ENCODE measurements at places on chromosomes 11 and 22.
A peak's percentile ranks its signal among the peaks of the same experiment; 100 is the strongest.

- H3K27me3 ChIP-seq = no peaks in the 10 kb centered on the region
- H3K4me3 ChIP-seq = no peak overlapping the region
- H3K36me3 ChIP-seq = no peaks in the 10 kb centered on the region
- no peaks in the 10 kb centered on the region for H3K4me1 ChIP-seq
- no peak for DNase-seq
Measured at GRCh38 chr11:101705972-101706371, 122.2 kb upstream of the TRPC6 start.

GRCh38 chr11:13343931-13344717, 66.5 kb downstream of the BMAL1 start:
- H3K27ac ChIP-seq = no peak overlapping the region
- peaks cover 25% of the 10 kb centered on the region for H3K4me1 ChIP-seq
- H3K27me3 ChIP-seq = no peaks in the 10 kb centered on the region
- H3K36me3 ChIP-seq = no peaks in the 10 kb centered on the region
- DNase-seq = peak; percentile 36
- H3K4me3 ChIP-seq = no peak overlapping the region

DNA sequence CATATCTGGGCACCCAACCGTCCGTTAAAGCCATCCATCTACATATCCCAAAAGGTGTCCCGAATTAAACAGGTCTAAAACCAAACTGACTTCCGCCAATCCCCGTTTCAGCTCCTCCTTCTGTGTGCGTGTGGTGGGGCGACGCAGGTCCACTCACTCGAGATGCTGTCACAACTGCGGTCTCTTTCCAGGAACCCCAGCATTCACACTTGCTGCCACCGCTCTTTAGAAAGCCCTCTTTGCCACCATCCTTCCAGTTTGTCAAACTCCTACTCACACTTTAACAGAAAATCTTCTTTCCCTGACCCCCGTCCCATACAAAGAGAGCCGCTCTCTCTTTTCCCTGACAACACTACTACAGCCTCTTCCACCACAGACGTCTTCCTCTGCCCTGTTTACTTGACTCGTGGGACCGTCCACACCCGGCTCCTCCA, 467 bp downstream of the ESS2 start:
- DNase-seq = no peak
- H3K4me3 ChIP-seq = peak overlapping the region; percentile 80
- H3K4me1 ChIP-seq = peaks cover 6% of the 10 kb centered on the region
- peaks cover 18% of the 10 kb centered on the region for H3K36me3 ChIP-seq
- H3K27ac ChIP-seq = peak overlapping the region; percentile 47

GRCh38 chr11:1834779-1835670, at the start of gene SYT8:
SYT8 (plus strand) TSS chr11:1834990; CDS start chr11:1835106, 116 bp downstream.
- H3K27me3 ChIP-seq = no peaks in the 10 kb centered on the region
- H3K4me1 ChIP-seq = peaks cover 13% of the 10 kb centered on the region
- no peak within 1 kb of the TSS for H3K4me3 ChIP-seq
- H3K36me3 ChIP-seq = no peaks in the 10 kb centered on the region

- H3K27me3 ChIP-seq = no peaks in the 10 kb centered on the region
- no peak overlapping the region for H3K4me3 ChIP-seq
- no peaks in the 10 kb centered on the region for H3K36me3 ChIP-seq
- DNase-seq = no peak
- H3K27ac ChIP-seq = no peak overlapping the region
- no peaks in the 10 kb centered on the region for H3K4me1 ChIP-seq
Measured at GRCh38 chr11:121613724-121614123, 161.0 kb upstream of the SORL1-AS1 start.

GRCh38 chr11:10608584-10608983, 40.1 kb upstream of the LYVE1 start:
- no peak overlapping the region for H3K4me3 ChIP-seq
- peak overlapping the region; percentile 67 for H3K27ac ChIP-seq
- DNase-seq = no peak
- no peaks in the 10 kb centered on the region for H3K27me3 ChIP-seq
- H3K36me3 ChIP-seq = no peaks in the 10 kb centered on the region

- H3K4me3 ChIP-seq = peak overlapping the region; percentile 64
- peak overlapping the region; percentile 44 for H3K27ac ChIP-seq
- no peaks in the 10 kb centered on the region for H3K27me3 ChIP-seq
- peak; percentile 56 for DNase-seq
Measured at GRCh38 chr11:63769042-63769713, 603 bp upstream of the ZFTA start.

GRCh38 chr22:25137577-25138525, 61.8 kb upstream of the CRYBB3 start:
- H3K27me3 ChIP-seq = no peaks in the 10 kb centered on the region
- no peak for DNase-seq
- no peaks in the 10 kb centered on the region for H3K36me3 ChIP-seq
- no peak overlapping the region for H3K4me3 ChIP-seq
- peak overlapping the region; percentile 43 for H3K27ac ChIP-seq

- no peaks in the 10 kb centered on the region for H3K36me3 ChIP-seq
- H3K4me1 ChIP-seq = no peaks in the 10 kb centered on the region
- no peaks in the 10 kb centered on the region for H3K27me3 ChIP-seq
- H3K4me3 ChIP-seq = no peak overlapping the region
Measured at GRCh38 chr22:44075670-44076069, 51.6 kb downstream of the PARVB start.

DNA sequence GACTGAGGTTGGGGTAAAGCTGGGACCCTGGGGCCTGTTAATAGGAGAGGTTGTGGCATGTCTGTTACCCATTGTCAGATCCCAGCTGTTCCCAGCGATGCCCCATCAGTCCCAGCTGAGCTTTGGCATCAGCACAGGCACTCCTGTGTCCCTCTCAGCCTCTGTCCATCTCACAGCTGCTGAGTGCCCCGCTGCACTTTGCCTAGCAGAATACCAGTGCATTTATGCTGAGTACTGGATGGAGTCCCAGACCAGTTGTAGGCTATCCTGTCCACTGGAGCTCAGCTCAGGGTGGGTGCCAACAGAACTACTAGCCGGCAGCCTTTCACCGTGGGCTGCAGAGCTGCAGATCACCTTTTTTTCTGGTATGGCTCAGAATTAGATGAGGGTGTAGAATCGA, 9.9 kb downstream of the FXYD6 start:
- H3K4me1 ChIP-seq = no peaks in the 10 kb centered on the region
- no peaks in the 10 kb centered on the region for H3K27me3 ChIP-seq
- no peaks in the 10 kb centered on the region for H3K36me3 ChIP-seq
- H3K27ac ChIP-seq = no peak overlapping the region
- no peak overlapping the region for H3K4me3 ChIP-seq
- DNase-seq = no peak

DNA sequence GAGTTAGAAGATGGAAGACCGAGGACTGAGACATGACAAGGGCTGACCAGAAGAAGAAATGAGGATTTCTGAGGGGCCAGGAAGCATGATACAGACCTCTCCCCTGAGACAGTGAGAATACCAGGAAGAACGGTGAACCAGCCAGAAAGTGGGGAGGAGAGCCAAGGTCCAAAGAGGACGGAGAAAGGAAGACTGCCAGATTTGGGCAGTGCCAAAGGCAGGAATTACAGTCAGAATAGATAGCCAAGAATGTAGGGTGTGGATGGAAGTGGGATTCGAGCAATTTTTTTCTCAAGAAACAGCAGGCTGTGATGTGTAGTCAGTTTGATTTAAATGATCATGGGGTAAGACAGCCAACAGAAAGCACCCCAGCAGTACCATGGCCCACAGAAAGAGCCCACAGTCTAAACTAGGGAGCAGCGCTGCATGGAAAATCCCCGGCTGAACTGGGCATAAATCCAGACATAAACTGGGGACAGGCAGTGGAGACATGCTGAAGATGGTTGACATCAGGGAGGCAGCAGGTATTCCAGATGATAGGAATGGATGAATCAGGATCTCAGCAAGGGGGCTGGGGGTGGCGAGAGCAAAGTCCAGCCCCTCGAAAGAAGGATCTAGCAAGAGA, 67.3 kb upstream of the BARX2 start:
- H3K27me3 ChIP-seq = no peaks in the 10 kb centered on the region
- peak overlapping the region; percentile 26 for H3K4me3 ChIP-seq
- peaks cover 17% of the 10 kb centered on the region for H3K4me1 ChIP-seq
- H3K36me3 ChIP-seq = no peaks in the 10 kb centered on the region
- no peak for DNase-seq

DNA sequence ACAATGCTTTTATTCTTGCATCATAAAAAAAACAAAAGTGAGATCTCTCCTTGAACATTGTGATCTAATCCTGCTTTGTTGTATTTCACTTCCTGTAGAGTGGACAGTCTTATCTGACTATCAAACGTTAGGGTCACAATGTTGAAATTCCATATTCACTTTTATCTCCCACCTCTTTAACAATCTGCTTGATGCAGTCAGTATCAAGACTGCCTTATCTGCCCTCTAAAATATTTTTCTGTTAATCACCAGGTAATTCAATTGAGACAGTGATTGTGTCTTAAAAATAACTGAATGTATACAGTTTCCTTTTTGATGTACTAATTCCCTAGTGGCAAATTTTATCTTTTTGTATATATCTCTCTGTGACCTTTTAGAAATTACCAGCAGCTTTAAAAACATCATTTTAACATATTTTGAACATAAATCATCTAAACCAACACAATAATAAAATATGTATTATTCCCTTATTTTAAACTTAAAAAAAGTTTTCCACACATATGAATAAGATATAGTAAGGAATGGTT, 143.1 kb upstream of the MPPED2 start:
- no peaks in the 10 kb centered on the region for H3K27me3 ChIP-seq
- no peak overlapping the region for H3K27ac ChIP-seq
- H3K36me3 ChIP-seq = no peaks in the 10 kb centered on the region
- no peak overlapping the region for H3K4me3 ChIP-seq
- H3K4me1 ChIP-seq = no peaks in the 10 kb centered on the region

DNA sequence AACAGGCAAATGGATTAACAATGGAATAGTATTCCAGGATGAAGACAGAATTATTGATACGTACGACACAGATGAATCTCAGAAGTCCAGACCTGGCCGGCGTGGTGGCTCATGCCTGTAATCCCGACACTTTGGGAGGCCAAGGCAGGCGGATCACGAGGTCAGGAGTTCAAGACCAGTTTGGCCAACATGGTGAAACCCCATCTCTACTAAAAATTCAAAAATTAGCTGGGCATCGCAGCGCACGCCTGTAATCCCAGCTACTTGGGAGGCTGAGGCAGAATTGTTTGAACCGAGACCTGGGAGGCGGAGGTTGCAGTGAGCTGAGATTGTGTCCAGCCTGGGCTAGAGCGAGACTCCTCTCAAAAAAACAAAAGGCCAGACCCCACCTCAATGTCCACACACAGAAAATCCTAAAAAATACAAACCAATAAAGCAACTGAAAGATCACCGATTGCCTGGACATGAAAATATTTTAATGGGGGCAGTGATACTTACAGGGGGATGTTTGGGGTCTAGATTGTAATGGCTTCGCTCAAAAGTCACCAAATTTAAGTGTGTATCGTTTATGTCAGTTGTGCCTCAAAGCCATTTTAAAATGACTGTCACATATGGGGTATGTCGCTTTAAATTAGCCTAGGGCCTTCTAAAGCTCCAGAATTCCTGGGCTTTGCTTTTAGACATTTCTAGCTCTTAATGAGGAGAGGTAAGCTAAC, 3.8 kb downstream of the RPS25 start:
- no peak overlapping the region for H3K27ac ChIP-seq
- H3K4me3 ChIP-seq = no peak overlapping the region
- peaks cover 46% of the 10 kb centered on the region for H3K36me3 ChIP-seq
- H3K4me1 ChIP-seq = no peaks in the 10 kb centered on the region
- no peaks in the 10 kb centered on the region for H3K27me3 ChIP-seq

GRCh38 chr11:57874981-57875380, 113.4 kb downstream of the CTNND1 start:
- no peak for DNase-seq
- no peak overlapping the region for H3K27ac ChIP-seq
- H3K27me3 ChIP-seq = no peaks in the 10 kb centered on the region
- no peak overlapping the region for H3K4me3 ChIP-seq
- no peaks in the 10 kb centered on the region for H3K4me1 ChIP-seq

DNA sequence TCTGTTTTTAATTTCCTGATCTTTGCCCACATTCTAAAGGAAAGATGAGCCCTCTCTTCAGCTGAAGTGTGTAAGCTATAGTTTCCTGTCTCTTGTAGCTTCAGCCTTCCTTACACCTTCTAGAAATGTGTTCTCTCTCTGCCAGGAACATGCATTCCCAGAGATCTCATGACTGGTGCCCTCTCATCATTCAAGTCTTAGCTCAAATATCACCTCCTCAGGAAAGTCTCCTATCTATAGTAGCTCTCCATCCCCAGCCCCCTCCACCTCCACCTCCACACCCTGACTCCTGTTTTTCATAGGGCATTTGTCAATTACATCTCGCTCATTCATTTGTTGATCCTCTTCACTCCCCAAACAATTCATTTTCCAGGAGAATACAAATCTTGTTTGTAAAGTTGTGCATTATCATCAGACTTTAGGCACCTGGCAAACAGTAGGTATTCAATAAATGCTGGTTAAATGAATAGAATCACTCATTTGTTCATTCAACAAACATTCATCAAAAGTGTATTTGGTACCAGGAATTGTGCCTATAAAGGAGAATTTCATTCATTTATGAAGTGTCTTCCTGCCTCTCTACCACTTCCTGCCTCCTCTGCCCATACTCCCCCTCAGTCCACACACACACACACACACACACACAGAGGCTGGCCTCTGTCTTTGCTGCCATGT, 160.3 kb downstream of the BBOX1 start:
- no peak for DNase-seq
- no peaks in the 10 kb centered on the region for H3K36me3 ChIP-seq
- no peak overlapping the region for H3K27ac ChIP-seq
- H3K27me3 ChIP-seq = no peaks in the 10 kb centered on the region

DNA sequence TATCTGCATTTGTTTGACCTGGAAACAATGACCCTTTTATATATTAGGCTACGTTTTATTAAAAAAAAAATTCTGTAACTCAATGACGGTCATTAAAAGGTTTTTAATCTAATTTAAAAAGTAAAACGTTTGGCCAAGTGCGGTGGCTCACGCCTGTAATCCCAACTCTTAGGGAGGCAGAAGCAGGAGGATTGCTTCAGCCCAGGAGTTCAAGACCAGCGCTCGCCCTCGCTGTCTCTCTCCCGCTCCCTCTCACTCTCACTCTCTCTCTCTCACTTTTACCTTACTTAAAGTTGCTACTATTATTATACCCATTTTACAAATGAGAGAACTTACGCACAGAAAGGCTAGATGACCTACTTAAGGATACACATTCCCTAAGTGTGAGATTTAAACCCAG, 814 bp upstream of the NARS2 start:
- no peaks in the 10 kb centered on the region for H3K4me1 ChIP-seq
- peak overlapping the region; percentile 87 for H3K4me3 ChIP-seq
- DNase-seq = no peak
- no peaks in the 10 kb centered on the region for H3K27me3 ChIP-seq

- H3K27ac ChIP-seq = no peak overlapping the region
- H3K27me3 ChIP-seq = no peaks in the 10 kb centered on the region
- no peak overlapping the region for H3K4me3 ChIP-seq
- H3K36me3 ChIP-seq = no peaks in the 10 kb centered on the region
- no peaks in the 10 kb centered on the region for H3K4me1 ChIP-seq
- DNase-seq = no peak
Measured at GRCh38 chr11:70628855-70629844, 230.8 kb downstream of the CTTN start.

GRCh38 chr11:126489836-126490660, 134.6 kb downstream of the ST3GAL4 start:
- no peak overlapping the region for H3K27ac ChIP-seq
- no peaks in the 10 kb centered on the region for H3K4me1 ChIP-seq
- no peaks in the 10 kb centered on the region for H3K27me3 ChIP-seq
- H3K36me3 ChIP-seq = no peaks in the 10 kb centered on the region
- DNase-seq = no peak

All from right lobe of liver (tissue), 6 donors.